ENCODE measurements at places on chromosomes 1 and 21.

DNA sequence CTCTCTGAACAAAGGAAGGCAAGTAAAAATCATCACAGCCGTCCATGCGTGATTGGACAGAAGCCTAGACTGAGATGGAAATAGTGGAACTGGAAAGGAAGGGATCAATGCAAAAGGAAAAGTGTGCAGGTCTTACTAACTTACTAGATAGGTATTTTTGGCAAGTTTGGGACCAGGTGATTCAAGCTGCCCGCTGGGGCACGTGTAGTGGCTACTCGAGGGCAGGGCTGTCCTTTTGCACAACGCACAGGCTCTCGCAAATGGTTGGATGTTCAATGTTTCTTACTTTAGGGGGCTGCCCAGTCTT lies 566 bp upstream of the ALG6 start:
- no peak for DNase-seq

DNA sequence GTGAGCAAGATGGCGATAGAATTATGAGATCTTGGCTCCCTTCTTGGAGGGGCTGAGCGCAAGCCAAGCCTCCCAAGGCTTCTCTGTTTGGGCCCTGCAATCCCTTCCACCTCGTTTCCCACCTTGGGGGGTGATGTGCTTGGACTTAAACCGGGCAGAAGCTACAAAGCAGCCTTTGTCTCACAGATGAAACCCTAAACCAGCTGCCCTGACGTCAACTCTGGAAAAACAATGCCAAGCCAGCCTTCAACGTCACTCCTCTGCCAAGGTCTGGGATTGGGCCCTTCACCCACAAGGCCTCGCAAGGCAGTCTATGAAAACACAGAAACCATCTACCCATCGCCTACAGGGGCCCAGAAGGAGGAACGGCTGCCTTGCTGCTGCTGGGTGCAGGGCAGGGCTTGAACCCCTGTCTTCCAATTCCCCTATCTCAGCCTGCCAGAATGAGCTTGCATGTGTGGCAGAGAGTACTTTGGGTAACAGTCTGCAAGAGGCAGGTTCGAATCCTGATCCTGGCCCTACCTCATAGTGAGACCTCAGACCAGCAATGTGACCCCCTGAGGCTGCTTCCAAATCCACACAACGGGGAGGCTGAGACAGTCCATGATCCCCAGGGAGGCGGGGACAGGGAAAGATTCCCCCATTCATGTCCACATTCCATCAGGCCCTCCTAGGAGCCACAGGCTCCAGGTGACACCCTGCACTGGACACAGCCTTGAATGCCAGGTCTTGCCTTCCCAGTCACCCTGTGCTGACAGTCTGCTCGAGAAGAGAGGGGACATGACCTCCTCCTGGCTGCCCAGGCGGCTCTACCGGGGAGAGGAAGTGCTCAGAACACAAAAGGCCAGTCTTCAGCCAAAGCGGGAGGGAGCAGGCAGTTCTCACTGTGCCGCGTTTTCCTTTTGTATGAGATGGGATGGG lies 15.0 kb downstream of the IFFO2 start:
- no peak for DNase-seq

- no peak for DNase-seq
Measured at GRCh38 chr21:26572702-26573381, at the start of gene CYYR1. TSS of gene CYYR1 (minus strand) at chr21:26573286. CDS start at chr21:26572940, 346 bp downstream.

- DNase-seq = no peak
Measured at GRCh38 chr21:44078411-44078981, 28.7 kb upstream of the PWP2 start.

DNA sequence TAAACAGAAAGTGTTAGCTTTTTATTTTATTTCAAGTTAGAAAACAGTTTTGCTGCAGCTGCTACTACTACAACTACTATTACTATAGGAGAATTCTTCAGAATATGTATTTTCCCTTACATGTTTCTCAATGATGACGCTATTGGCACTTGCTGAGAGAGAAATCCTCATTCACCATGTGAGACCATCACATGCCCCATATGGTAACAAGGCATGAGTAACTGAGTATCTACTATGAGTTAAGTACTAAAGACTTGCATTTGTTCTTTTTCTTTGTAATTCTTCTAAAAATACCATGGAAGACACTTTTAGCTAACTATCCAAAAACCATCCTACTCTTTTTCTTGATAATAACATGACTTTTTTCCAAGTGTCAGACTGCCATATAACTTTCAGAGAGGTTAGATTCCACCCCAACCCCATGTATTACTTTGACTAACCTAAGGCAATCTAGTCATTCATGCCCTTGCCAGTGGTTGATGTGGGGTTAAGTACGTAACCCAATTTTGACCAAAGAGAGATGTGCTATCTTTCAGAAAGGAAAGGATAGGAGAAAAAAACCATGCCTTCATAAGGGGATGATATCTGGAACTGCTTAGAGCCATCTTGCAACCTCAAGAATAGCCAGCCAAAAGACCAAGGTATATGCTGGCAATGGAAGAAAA lies 42.9 kb downstream of the COP1 start:
- no peak for DNase-seq

GRCh38 chr1:156750711-156751450 lies 594 bp downstream of the HDGF start:
- no peak for DNase-seq

GRCh38 chr21:46023555-46023954 lies 42.0 kb downstream of the COL6A1 start:
- no peak for DNase-seq

DNA sequence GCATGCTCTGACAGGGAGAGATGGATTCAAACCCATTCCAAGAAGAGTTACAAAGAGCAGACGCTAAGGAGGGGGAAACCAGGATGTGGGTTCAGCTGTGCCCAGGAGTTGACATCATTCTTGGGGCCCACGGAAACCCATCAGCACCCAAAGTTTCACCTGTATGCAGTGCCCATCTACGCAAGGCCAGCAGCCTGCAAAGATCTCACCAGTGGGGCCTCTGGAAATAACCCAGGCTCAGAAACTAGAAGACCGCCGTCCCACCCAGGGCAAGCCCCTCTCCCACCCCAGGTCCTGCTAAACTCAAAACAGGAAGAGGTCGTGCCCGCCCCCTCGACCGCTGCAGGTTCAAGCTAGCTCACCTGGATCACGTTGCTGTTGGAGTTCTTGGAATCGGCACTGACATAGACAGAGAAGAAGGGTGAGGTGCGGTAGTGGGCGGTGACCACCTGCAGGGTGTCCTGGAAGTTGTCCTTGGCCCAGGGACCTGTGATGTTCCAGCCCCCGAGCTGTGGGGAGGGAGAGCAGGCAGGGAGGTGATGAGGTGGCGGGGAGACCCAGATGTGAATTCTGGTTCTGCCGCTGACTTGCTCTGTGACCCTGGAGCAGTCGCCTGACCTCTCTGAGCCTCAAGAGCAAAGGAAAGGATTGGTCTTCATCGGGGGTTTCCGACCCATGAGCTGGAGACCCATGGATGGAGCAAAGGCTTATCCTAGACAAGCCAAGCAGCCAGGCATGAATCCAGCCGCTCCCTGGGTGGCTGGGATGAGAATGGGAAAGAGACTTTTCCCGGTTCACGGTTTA lies 31.7 kb downstream of the ECE1 start:
- no peak for DNase-seq

DNA sequence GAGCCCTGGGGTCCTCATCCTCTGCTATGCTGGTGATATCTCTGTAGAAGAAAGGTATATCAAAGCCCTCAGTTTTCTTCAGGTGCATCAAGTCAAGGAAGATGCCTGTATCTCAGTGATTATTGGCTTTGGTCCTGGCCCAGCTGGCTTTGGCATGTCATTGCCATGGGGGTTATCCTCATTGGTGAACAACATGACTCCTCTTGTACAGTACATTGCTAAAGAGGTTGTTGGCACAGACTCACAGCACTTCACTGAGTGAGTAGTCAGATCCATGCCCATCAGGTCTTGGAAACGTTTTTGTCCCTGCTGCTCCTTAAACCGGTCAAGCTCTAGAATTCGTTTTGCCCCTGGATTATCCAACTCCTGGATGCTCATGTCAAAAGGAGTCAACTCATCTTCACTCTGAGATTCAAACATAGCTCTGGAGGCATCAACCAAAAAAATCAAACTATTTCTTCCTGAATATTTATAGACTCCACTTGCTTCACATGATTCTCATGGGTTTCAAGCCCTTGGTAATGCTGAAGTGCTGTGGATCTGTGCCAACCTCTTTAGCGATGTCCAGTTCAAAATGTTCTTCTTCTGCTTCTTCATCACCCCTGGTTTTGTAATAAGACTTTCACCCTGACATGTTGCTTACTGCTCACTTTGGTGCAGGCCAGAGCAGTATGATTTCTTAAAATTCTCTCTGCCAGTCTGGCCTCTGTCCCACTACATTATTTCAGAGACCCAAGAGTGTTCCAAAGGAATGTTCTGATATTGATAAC lies 43.0 kb upstream of the RAB3GAP2 start:
- no peak for DNase-seq

DNA sequence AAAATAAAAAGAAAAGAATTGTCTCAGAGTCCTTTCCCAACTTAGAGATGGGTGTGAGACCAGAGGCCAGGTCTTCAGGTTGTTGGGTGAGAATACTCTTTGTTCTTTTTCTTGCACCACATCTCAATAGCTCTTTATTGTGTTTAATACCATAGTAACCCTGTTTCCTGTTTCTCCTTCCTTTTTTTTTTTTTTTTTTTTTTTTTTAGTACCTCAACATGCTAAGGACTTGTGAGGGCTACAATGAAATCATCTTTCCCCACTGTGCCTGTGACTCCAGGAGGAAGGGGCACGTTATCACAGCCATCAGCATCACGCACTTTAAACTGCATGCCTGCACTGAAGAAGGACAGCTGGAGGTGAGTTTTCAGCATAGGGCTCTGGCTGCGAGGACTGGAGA lies 24.4 kb downstream of the CELF3 start:
- DNase-seq = no peak

DNA sequence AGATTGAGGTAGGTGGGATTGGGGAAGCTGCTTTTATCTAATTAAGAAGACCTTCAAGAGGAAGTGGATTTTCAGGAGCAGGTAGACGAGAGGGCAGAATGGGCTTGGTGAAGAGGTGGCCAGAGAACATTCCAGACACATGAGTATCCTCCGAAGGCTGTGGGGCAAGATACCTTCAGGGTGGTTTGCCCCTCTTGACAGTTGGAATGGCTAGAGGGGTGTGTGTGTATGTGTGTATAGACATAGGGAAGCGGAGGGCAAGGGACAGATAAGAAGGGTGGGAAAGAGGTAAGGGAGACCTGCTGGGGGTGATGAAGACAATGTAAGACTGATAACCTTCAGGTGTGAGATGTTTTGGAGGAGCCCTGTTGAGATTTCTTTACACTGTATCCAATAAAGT lies 46.8 kb upstream of the TSPAN2 start:
- DNase-seq = no peak

- DNase-seq = no peak
Measured at GRCh38 chr1:208300084-208300770, 56.0 kb upstream of the PLXNA2 start.

DNA sequence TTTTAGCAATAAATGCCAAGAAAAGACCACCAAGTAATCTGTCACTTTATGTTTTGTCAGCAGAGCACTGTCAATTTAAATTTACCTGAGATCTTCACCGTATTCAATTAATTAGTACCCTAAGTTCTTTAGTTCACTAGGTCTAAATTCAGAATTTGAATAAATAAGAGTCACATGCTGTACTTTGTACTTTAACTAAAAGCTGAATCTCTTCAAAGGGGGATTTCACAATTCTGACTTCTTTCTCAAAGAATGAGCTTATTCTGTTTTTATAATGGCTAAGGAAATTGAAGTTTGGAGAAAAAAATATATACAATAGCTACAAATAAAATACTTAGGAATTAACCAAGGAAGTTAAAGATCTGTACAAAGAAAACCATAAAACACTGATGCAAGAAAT lies 2.1 kb upstream of the GNG5 start:
- no peak for DNase-seq

DNA sequence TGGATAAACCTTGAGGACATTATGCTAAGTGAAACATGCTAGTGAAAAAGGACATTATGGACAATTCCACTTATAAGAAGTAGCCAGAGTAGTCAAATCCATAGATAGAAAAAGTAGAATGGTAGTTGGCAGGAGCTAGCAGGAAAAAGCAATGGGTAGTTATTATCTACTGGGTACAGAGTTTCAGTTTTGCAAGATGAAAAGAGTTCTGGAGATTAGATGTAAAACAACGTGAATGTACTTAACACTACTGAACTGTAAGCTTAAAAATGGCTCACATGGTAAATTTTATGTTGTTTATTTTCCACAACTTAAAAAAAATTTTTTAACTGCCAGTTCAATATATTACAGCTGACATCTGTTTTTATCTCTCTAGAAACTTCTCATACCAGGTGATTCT lies 19.4 kb downstream of the JAK1 start:
- no peak for DNase-seq

DNA sequence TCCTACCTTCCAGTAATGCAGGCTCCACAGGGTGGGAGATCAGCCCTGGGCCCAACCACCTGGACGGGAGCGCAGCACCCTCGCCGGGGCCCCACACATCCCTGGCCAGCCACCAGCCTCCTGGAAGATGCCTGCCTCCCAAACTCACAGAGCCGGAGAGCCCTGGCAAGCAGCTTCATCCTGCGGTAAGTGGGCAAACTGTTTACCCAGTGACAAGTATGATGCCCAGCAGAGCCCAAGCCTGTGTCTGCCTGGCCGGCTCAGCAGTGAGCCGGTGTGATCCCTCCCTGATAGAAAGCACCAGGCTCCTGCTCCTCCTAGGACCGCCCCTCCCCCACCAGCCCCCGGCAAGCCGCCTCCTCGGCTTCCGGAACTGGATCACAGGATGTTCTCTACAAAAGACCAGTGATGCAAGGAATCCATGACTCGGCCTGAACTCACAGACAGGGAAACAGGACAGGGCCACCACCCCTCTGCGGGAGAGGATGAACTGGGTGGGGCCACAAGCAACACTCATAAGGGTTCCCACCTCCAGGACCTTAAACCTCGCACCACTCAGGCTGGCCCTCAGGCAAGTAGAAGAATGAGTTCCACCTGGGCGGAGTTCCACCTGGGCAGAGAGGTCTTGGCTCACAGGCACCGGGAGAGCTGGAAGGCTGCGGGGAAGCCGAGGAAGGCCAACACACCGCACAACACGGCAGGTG lies 7.9 kb downstream of the ACOT7 start:
- no peak for DNase-seq

GRCh38 chr1:193077991-193078390 lies 18.6 kb downstream of the RO60 start:
- DNase-seq = no peak

DNA sequence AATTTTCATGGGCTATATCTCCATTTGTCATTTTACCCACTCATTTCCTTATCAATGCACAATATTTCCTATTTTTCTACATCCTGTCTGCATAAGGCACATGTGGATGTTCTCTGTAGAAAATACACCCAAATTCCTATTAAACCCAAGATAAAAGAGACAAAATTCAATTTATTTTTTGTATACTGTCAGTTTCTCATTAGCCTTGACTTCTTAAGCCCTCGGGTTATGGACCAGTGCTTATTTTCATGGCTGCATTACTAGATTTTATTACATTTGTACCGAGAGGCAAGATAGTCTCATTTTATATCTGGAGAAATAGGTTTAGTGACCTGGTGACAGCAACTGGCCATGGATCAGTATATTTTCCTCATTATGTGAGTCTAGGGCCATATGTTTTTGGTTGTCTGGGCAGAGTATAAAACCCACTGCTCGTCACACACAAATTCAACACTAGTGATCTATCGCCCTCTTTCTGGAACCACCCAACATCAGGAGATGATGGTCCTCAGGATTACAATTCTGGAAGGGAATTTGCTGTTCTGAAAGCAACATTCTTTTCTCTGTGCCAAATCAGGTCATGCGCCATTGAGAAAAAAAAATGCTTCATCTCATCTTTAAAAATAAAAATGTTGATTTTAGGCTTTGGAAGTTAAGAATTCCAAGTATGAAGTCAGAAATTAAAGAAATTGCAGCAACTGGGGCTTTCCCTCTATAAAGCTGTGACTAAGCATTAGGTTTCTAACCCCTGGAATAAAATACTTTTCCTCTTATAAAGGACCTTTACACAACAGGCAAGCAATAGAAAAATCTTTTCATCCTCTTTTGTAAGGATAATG lies 81.4 kb downstream of the ASTN1 start:
- no peak for DNase-seq

Data from NCI-H2081 treated with DMSO at 0.1 percent for 48 hours (cell line).